Stimulated activated CD8-positive, alpha-beta memory T cell treated with anti-CD3 and anti-CD28 coated beads, Interleukin-7, amount 100 ng/mL, for 48 hours (primary cell): ENCODE measurements at places on chromosomes 7 and 10.

GRCh38 chr7:43215061-43215460, 102.6 kb downstream of the HECW1 start:
- no peak for DNase-seq

DNA sequence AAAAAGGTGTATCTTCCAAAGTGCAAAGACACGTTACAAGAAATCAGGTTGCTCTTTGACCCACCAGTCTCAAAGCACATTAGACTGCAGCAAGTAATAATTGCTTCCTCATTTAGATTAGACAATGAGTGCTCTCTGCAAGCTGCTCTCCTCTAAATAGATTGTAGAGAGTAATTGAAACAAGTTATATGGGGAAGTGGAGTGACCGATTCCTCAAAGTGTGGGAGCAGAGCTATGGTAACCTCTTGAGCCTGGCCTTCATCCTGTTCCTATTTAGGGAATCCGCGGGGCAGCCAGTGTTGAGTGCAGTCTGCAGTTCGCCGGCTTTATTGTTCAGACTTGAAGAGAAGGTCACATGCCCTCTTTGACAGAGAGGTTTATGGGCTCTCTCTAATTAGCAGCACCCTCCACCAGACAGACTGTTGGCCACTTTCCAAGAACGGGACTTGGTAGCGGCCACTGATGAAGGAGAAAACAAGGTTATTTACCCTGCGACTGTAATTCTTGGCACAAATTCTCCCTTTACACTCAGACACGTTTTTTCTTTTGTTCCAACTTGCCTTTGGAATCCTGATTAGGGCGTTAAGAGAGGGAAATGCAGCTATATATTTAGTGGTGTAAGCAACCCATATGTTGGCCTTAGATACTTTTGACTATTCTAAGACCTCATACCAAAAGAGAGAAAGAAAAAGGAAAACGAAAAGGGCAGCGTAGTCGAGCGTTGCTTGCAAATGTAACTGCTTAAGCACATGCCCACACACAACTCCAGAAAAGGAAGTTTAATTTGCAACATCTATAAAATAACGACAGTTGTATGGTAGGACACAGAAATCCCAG, 107.5 kb downstream of the REEP3 start:
- DNase-seq = no peak

DNA sequence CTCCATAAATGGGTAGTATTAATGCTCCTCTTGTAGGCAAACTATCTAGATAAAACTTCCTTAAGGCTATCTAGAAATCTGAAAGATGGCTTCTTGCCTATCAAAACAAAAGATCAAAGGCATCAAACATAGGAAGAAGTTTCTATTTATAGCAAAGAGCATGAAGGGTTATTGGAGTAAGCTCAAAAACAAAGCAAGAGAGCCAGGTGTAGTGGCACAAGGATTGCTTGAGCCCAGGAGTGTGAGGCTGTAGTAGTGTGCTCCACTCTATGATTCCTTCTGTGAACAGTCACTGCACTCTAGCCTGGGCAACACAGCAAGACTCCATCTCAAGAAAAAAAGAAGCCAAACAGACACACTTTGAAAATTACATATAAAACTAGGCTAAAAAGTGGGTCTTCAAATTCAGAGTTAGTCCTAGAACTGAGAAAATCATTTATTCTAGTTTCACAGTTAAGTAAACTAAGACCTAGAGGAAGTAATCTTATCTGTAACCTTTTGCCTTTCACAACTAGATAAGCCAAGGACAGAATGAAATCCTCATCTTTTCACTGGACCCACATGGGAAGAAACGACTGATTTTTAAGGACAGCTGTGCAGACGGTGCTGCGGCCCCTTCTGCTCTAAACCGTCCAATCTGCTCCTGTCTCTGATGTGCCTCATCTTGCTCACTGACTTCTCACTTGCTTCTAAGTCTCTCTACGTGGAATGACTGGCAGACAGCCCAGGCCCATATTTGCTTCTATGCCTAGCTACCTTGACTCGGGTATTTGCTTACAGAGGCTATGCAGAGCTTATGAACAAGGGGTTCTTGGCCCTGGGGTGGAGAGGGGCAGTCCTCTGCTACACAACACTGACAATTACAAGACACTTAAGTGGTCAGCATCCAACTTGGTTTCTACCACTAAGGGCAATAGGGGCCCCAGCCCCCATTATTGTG, 50.0 kb downstream of the ESYT2 start:
- DNase-seq = no peak

DNA sequence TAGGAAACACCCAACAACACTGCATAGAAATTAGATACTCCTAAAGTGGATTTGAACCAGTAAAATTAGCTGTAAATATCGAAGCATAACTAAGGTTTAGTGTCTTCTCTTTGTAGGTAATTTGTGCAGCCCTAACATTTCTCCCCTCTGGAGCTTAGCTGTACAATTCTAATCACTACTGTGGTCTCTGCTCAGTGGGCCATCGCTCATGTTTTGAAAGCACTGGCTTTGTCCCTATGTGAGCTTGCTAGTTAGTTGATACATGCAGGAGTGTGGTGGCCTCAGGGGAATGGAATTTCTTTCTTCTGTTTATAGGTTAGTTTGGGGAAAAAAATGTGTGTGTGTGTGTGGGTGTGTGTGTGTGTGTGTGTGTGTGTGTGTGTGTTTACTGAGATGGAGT, 373.1 kb downstream of the DPP6 start:
- no peak for DNase-seq

- DNase-seq = no peak
Observed at GRCh38 chr10:73800560-73801252, 10.7 kb downstream of the NDST2 start.

DNA sequence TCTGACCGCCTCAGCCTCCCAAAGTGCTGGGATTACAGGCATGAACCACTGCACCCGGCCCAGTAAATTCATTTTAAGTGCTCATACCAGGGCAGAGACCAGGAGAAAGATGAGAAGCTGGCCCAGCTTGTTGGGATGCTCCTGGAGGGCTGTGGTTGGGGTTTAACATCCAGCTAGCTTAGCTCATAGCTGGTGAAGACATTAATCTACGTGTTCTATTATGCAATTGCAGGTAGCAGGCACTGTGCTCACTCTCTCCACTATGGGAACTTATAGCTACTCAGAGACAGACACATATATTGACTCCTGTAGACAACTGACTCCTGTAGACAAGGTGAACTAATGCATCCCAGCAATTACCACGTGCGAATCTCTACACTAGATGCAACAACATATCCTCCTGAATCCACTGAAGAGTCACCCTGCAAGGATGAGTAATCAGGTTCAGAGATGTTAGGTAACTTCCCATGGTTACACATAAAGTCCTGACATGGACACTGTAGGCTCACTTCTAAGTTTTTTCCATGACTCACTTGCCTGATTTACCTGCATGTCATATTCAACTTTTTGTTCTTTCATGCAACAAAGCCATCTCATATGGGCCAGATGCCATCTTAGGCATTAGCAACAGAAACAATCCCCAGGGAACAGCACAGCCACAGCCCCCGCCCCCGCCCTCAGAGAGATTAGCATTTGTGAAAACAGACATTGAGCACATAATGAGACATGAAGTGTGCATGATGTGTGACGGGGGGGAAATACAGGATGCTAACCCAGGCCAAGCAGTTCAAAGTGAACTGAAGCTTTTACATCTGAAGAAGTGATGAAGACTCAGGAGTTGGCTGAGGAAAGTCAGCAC, 37.2 kb downstream of the ERLIN1 start:
- DNase-seq = peak; percentile 25

DNA sequence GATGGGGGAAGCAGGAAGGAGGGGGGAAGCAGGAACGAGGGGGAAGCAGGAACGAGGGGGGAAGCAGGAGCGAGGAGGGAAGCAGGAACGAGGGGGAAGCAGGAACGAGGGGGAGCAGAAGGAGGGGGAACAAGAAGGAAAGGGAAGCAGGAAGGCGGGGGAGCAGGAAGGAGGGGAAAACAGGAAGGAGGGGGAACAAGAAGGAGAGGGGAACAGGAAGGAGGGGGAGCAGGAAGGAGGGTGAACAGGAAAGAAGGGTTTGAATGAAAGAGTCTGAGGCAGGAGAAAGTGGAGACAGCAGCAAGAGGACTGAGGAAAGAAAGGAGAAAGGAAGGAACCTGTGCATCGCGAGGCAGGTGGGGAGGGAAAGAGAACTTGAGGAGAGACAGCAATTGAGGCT, 256.6 kb downstream of the PTEN start:
- DNase-seq = no peak

GRCh38 chr10:10782603-10783002, 235.1 kb upstream of the CELF2 start:
- DNase-seq = no peak

- no peak for DNase-seq
Observed at GRCh38 chr7:35849158-35849831, 48.4 kb downstream of the SEPTIN7 start.

DNA sequence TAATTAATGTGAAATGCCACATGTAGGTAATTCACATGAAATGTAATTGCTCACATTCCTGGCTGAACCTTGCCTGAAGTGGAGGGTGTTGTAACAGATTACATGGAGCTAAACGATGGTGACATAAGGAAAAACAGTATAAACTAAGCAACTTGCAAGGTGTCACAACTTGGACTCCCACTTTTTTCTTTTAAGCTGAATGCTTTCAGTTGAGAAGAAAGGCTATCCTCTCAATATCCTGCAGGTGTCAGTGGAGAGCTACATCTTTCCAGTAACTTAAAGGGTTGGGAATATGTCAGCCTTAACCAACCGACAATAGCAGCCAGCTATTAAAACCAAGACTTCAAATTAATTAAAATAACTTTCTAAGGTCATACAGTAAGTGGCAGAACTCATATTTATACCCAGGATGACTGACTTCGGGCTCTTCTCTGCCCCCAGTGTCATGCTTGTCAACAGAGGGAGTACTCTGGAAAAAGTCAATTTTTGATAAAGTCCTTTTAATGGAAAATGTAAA, 33.7 kb downstream of the NRBF2 start:
- no peak for DNase-seq

- DNase-seq = no peak
Observed at GRCh38 chr7:105790996-105791395, 85.4 kb downstream of the ATXN7L1 start.

DNA sequence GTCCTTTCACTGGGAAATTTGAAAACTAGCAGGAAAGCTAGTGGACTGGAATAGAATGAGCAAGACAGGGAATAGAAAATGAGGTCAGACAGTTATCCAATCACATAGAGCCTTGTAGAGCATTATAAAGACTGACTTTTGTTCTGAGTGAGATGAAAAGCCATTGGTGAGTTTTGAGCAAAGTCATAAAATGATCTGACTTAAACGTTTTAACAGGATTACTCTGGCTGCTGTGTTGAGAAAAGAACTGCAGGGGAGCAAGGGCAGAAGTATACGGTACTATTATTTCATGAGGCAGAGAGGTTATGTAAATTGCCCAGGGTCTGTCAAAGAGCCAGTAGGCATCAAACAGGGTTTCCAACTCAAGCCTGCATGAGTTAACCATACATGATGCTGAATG, 393.4 kb downstream of the TFEC start:
- DNase-seq = no peak

GRCh38 chr7:51606601-51607154, 290.1 kb upstream of the COBL start:
- DNase-seq = no peak

GRCh38 chr7:140489026-140489359, 9.7 kb upstream of the MKRN1 start:
- DNase-seq = no peak

DNA sequence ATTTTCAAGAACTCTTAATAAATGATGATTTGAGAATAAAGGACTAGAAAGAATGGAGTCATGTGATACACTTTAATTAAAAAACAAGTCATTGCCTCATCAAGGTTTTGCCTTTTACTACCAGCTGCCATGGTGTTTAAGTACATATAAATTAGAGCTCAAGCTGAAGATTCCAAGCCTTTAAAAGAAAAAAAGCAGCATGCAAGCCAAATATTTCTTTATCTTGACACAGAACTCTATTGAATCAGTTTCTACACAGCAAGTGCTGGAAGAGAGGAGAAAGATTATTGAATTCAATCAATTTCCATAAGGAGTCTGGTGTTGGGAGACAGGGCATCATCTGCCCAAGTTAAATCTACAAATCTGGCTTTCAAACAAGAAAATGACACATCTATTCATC, 347.9 kb downstream of the WDR11 start:
- DNase-seq = no peak

GRCh38 chr7:50952544-50952943, 169.8 kb upstream of the GRB10 start:
- no peak for DNase-seq

- no peak for DNase-seq
Observed at GRCh38 chr7:120529736-120530135, 256.8 kb downstream of the KCND2 start.
